NCI-H345 (cell line): ENCODE measurements at places on chromosomes 12 and 14.

DNA sequence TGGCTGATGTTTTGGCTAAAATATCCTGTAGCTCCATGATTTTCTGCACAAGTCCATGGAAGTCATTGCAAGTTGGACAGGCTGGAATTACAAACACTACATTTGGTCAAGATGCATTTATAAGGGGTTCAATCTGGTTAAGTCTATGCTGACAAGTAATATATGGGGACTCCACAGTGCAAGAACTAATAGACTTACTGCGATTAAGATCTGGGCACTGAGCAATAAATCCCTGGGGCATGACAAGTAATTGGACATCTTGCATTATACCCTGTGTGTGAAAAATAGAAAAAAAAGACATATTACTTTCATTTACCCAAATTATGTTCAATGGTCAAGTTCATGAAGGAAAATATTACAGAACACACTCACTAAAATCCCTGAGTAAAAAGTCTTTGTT is 99.1 kb downstream of the NELL2 start:
- no peak for DNase-seq

DNA sequence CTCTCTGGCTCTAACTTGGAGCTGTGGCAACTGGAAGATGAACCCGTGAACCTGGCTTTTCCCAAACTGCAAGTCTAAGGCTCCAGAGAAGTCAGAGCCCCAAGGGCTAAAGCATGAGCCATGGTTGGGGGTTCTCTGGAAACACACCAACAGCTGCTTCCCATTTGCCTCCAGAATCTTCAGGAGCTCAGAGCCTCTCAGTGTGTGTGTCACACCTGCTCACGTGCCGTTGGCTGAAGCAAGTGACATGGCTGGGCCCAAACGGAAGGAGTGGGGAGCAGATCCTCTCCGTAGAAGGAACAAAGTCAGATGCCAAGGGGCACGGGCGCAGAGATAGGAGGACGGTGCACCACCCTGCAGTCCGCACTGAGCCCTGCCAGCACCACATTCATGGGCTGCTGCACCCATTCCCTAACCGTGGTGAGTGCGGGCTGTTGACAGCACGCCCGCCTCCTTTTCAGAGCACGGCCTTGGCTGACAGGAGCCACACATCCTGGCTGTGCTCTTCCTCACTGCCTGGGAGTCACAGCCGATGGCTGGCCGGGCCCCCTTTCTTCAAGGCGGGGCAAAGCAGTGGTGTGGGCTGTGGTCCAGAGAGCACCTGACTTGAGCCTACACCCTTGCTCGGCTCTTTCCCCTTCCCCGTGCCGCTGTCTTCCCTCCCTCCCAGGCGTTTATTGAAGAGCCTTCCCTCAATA is 16.6 kb upstream of the TRAF3 start:
- no peak for DNase-seq

DNA sequence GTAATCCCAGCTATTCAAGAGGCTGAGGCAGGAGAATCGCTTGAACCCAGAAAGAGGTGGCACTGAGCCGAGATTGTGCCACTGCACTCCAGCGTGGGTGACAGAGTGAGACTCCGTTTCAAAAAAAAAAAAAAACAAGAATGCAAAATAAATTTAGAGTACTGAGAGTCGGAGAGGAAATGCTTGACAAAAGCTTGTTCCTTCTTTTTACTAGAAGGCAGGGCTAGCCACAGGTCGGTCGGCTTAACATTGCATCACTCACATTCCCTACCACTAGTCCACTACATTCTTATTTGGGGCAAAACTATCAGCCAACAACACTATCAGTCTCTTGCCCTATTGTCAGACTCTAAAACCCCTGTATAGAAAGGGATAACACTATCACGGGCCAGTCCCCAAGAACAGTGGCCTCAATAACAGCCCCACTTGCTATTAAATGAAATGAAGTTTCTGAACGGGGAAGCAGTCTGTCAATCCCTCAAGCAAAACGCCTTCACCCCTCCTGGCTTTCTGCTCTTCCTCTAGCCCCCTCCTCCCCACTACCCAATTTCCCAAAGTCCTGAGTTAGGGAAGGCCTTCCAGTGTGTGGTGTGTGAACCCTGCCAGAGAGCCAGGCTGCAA is 1.0 kb downstream of the RNF41 start:
- DNase-seq, result no peak

DNA sequence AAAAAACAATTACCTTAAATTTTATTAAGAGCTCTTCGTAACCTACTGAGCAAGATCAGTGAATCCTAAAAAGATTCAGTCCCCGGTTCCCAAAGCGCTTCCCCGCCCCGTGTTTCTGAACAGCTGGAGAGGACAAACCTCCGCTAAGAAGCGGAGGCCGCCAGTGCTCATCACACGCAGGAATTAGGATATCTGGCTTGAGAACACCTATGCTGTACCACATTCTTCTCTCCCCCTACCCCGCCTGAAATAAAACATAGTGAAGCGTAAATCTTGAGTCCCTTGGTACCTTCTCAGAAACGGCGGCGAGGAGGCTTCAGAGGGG is 774 bp upstream of the WDR20 start:
- peak; percentile 66 for DNase-seq

DNA sequence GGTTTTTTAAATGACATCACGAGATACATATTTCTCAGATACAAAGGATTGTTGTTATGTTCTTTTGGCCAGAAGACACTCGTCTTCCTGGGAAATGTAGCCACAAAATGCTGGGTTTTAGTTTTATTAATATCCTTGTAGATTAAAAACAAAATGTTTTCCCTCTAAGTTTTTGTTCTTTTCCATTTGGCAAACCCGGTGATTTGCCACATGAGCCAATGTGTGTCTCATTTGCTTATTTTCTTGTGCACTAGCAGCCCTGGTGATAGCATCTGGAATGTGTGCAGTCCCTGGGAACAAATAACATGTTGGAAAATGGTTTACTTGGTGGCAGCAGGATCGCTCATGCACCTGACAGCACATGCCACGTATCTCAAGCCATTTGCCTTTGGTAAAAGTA is 61.0 kb downstream of the HMGA2 start:
- DNase-seq, result no peak

DNA sequence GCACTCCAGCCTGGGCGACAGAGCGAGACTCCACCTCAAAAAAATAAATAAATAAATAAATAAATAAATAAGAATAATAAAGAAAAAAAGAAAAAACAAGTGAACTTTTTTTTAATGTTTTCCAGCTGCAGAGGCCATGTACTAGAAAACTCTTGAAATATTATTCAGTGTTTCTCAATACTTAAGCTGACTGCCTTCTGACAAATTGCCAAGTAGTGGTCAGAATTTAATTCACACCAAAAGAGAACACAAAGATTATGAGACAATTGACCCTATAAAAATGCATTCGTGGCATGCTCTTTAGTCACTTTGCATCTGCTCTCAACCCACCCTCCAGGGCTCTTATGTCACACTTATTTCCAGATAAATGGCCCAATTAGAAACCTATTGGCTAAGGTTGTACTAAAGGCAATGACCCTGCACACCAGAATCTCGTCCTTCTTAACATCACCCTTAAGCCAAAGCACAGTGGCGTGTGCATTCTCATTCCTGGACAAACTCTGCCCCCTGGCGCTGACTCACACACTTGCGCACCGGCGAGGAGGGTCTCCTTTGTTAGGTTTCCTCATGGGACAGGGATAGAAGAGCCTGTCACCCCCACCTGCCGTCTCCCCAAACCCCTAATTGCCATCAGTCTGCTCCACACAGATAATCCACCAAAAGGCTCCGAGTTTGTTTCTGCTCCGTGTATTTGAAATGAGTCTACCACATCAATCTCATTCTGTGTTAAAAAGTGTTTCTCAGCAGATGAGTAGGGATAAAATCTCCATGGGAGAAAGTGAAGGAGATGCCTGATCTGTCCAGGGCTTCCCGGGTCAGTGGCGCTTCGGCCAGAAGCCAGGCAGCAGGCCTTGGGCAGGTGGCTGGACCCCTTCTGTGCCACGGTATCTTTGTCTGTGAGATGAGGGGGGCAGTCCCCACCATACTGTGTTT is 73.1 kb upstream of the CEP83 start:
- DNase-seq, result peak; percentile 81

GRCh38 chr12:112875608-112876007 is 31.2 kb upstream of the OAS1 start:
- DNase-seq, result no peak

- DNase-seq, result no peak
Observed at GRCh38 chr14:26917086-26917485, 319.3 kb upstream of the NOVA1 start.

GRCh38 chr12:6183689-6184428 is 16.3 kb upstream of the CD9 start:
- DNase-seq, result no peak

DNA sequence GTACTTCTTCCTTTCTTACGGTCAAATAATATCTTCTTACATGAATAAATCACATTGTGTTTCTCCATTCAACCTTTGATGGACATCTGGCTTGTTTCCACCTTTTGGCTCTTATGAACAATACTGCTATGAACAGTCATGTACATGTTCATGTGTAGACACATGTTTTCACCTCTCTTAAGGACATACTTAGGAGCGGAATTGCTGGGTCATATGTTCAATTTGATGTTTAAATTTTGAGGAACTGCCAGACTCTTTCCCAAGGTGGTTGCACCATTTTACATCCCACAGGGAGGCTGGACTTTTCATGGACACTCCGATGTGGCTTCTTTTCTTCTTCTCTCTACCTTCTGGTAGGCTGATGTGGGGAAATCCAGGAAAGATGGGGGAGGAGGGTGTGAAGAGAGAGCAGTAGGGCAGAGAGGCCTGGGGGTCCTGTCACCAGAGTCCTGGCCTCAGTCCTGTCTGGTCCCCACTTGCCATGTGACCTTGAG is 16.8 kb downstream of the LGMN start:
- DNase-seq, result no peak

DNA sequence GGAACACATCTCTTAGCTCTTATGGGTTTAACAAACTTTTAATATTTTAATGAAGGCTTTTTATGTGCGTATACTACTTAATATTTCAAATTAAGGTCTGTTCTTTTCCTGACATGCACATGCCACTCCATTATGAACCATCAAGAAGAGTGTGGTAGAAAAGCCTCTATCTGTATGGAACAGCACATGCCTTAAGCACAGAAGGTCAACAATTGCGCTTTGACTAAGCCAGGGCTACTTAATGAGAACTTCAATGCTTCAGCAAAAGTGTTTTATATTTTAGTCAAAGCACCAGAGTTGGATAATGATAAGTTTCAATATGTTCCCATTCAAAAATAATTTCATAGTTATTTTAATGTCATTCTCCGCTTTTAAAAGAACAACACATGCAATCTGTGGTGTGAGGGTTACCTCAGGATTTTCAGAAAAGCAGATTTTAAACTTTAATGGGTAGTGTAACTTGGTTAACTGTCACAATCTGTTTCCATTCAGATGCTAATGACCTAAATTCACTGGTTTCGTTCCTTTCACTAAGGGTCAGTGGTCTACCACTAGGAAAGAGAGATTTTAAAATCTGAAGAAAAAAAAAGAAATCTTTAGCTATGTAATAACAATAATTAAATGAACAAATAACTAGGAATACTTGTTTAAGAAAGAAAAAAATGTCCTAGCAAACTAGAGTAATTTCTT is 193.4 kb upstream of the NOVA1 start:
- DNase-seq, result no peak

GRCh38 chr14:100910888-100911664 is 7.6 kb upstream of the RTL1 start:
- DNase-seq, result no peak

GRCh38 chr12:124956571-124956970 is 32.4 kb downstream of the DHX37 start:
- DNase-seq, result no peak

DNA sequence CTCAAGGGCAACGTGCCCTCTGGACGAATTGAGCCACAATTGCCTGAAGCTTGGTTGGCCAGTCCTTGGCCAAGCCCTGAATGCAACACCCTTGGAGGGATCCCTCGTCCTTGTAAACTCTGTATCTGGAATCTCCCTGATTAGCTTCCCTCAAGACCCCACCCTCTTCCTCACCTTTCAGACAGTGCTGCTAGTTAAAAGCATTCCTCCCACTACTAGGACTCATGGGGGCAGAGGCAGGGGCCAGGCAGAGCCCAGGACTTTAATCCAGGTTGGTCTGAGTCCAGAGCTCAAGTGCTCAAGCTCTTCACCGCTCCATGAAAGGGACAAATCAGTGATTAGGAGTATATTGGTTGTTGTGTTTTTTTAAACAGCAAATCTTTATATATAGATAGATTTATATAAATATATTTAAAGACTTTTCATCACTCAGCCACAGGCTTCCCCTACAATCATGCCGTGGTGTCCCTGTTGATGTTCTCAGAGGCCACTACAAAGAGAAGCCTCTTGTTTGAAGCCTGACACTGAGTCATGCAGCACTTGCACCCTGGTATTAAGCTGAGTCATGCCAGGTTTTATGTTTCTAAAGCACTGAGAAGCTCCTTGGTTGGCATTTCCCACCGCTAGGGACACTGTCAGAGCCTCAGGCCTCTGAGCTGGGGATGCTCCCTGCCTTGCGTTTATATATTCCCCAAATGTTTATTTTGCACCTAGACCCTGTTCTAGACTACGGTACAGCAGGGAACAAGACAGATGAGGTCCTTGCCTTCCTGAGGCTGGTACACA is 53.8 kb upstream of the GSC start:
- no peak for DNase-seq

DNA sequence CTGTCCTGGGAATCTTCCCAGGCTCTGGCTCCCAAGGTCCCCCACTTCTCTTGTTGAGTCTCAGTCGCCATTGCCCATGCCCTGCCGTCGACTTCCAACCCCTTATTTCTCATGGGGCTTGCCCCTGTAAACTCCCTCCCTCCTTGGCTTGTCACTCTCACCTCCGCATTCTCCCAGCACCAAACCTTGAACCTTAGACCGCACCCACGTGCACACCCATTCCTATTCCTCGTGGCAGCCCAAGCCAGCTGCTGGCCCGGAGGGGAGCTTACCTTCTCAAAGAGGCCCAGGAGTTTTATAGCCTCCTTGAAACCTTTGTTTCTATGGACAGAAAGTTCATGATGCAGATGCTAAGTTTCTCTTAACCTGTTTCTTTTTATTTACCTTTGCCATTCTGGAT is 4.6 kb downstream of the JDP2 start:
- no peak for DNase-seq

DNA sequence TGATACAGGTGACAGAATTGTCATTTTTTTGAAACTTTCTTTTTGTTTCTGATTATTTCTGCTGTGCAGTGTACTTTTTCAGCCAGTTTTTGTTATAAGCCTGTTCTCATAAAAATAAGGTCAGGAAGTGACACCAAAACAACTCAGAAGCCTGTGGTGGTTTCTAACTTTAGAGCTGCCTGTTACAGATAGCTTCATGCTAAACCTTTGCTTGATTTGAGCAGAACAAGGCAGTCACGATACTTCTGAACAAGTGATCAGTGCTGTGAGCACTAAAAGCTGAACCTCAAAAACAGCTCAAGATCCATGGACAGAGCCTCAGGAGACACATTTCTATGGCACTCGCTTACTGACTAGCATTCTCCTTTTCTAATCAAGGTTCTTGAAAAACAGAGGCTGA is 82.0 kb downstream of the PRKCH start:
- no peak for DNase-seq

- DNase-seq, result no peak
Observed at GRCh38 chr12:122596838-122597237, 69.8 kb downstream of the KNTC1 start.
